Panc1 (cell line): ENCODE measurements at places on chromosomes 1 and 21. TPM values are rescaled to one million over a fixed set of nuclear protein-coding genes. Genes with fewer than 3 reads are reported as not detected.

Gene GNG12
- 70.0 TPM for total RNA-seq

DNA sequence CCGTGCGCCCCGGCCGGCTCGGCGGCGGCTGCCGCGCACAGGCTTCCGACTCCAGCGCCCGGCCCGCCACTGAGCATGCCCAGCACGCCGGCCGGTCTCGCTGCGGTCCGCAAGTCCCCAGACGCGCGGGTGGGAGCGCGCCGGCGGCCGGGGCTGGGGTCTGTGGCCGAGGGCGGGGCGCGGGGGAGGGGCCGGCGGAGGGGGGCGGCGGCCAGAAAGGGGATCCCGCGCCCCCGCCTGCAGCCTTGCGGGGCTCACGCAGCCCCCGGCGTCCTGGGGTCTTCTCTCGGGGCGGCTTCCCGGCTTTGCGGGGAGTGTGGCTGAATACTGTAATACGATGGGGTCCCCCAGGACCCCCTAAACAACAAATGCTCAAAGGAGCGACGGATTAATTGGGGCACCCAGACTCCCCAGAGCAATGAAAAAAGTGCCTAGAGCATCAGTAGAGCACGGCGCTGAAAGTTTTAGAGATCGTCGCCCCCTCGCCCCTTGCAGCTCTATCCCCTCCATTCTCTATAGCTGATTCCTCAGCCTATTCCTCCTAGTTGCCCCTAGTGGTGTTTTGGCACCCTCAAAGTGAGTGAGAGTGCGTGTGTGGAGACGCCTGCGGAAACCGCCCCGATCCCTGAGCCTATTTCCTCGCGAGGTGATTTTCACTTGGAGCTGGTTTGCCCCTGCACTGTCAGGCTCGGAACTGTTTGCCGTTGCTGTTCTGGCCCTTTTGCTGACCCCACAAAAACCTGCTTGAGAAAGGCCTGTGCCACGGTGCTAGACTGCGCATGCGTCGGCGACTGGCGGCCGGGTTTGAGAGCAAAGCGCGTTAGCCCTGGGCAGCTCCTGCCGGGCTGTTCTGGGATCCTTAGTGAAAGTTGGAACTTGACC, at the start of gene VAV3:
Gene VAV3, minus strand, starts transcription at position 71 of the 882 bp plus-strand sequence. CDS start 311 bp downstream, outside the sequence.
- peak within 1 kb of the TSS; percentile 19; the same call in 1 of the 2 replicates for H3K4me3 ChIP-seq
- H3K36me3 ChIP-seq, result no peaks in the 10 kb centered on the region
- H3K27ac ChIP-seq, result no peak within 1 kb of the TSS
- peaks cover 10% of the 10 kb centered on the region; the same call in 1 of the 2 replicates for H3K27me3 ChIP-seq

Gene CATSPER4
- total RNA-seq, result not detected

Gene NBPF15
- 68.3 TPM for total RNA-seq

- no peak overlapping the region for H3K27ac ChIP-seq
- H3K4me3 ChIP-seq, result no peak overlapping the region
- H3K36me3 ChIP-seq, result no peaks in the 10 kb centered on the region
- no peak for DNase-seq
These were observed 30.1 kb downstream of the UMODL1 start for GRCh38 chr21:42101246-42101645.

- H3K27me3 ChIP-seq, result no peaks in the 10 kb centered on the region
- DNase-seq, result no peak
- H3K4me1 ChIP-seq, result no peaks in the 10 kb centered on the region
- no peak overlapping the region for H3K27ac ChIP-seq
- H3K36me3 ChIP-seq, result peaks cover 7% of the 10 kb centered on the region
These were observed 15.1 kb downstream of the WDR4 start for GRCh38 chr21:42864286-42864685.

- H3K36me3 ChIP-seq, result no peaks in the 10 kb centered on the region
- H3K27me3 ChIP-seq, result peaks cover 12% of the 10 kb centered on the region
- no peak overlapping the region for H3K27ac ChIP-seq
- no peak for DNase-seq
- 0 out of 2 replicates have a peak overlapping the region, but pooled peaks have one; percentile 11 for H3K4me3 ChIP-seq
- no peaks in the 10 kb centered on the region for H3K4me1 ChIP-seq
These were observed 666 bp upstream of the BEND5 start for GRCh38 chr1:48777219-48777895.

Gene CFHR3
- not detected for total RNA-seq

- H3K27me3 ChIP-seq, result no peaks in the 10 kb centered on the region
- no peaks in the 10 kb centered on the region for H3K36me3 ChIP-seq
- DNase-seq, result no peak
- no peak overlapping the region for H3K4me3 ChIP-seq
These were observed 73.5 kb downstream of the NOS1AP start for GRCh38 chr1:162142968-162143367.

DNA sequence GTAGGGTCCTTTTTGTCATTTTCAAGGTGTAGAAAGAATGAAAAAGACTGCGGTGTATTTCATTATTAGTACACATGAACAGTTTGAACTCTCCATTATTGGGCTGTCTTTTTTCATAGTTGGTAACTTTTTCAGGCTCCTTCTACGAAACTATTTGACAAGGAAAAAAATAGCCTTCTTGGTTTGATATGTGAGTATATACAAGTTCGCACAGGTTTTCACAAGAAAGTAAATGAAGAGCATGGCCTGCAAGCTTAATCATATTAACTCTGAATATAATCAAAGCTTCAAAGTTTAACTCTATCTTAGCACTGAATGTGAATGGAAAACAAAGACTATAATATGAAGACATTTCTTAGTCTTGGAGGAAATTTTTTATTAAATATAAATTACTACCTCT, 290.0 kb upstream of the ADGRL2 start:
- H3K27ac ChIP-seq, result no peak overlapping the region
- H3K27me3 ChIP-seq, result no peaks in the 10 kb centered on the region
- no peak for DNase-seq

DNA sequence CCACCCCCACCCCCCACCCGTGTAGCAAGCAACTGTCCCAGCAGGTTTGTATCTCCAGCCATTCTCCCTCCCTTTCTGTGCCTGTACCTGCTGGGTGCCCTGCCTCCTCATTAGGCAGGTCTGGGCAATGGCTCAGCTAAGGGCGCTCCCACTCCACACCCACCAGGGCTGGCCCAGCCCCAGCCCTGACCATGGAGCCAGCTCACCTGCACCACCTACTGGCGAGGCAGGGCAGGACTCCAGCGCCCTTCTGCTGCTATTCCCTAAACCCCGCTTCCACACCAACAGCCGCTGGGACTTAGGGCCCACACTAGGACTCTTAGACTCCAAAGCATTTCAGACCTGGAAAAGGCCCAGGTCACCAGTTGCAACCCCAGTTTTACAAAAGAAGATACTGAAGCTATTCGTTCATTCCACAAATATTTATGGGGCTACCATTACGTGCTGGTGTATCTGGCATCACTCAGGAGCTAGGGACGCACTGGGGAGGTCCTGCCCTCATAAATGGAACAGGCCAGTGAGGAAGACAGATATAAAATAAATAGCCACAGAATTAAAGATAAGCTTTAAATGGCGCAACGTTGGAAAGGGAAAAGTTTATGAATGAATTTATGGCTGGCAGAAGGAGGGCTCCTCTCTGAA, 24.0 kb downstream of the PGLYRP3 start:
- H3K4me1 ChIP-seq, result no peaks in the 10 kb centered on the region
- peaks cover 14% of the 10 kb centered on the region for H3K27me3 ChIP-seq
- no peak overlapping the region for H3K27ac ChIP-seq
- H3K36me3 ChIP-seq, result no peaks in the 10 kb centered on the region

Gene KCNC4
- total RNA-seq, result 15.4 TPM

GRCh38 chr1:106889059-106889458, 167.4 kb upstream of the PRMT6 start:
- DNase-seq, result no peak
- no peak overlapping the region for H3K27ac ChIP-seq
- H3K36me3 ChIP-seq, result no peaks in the 10 kb centered on the region
- no peaks in the 10 kb centered on the region for H3K4me1 ChIP-seq

- peak overlapping the region; percentile 81 for H3K4me3 ChIP-seq
- H3K4me1 ChIP-seq, result peaks cover 64% of the 10 kb centered on the region
- peaks cover under 1% of the 10 kb centered on the region for H3K36me3 ChIP-seq
These were observed 627 bp downstream of the CERS2 start for GRCh38 chr1:150973836-150974579.

GRCh38 chr1:1304331-1305299, 3.1 kb downstream of the ACAP3 start:
- no peak overlapping the region for H3K4me3 ChIP-seq
- no peaks in the 10 kb centered on the region for H3K27me3 ChIP-seq
- no peak for DNase-seq
- H3K27ac ChIP-seq, result peak overlapping the region; percentile 59
- H3K4me1 ChIP-seq, result peaks cover 34% of the 10 kb centered on the region

DNA sequence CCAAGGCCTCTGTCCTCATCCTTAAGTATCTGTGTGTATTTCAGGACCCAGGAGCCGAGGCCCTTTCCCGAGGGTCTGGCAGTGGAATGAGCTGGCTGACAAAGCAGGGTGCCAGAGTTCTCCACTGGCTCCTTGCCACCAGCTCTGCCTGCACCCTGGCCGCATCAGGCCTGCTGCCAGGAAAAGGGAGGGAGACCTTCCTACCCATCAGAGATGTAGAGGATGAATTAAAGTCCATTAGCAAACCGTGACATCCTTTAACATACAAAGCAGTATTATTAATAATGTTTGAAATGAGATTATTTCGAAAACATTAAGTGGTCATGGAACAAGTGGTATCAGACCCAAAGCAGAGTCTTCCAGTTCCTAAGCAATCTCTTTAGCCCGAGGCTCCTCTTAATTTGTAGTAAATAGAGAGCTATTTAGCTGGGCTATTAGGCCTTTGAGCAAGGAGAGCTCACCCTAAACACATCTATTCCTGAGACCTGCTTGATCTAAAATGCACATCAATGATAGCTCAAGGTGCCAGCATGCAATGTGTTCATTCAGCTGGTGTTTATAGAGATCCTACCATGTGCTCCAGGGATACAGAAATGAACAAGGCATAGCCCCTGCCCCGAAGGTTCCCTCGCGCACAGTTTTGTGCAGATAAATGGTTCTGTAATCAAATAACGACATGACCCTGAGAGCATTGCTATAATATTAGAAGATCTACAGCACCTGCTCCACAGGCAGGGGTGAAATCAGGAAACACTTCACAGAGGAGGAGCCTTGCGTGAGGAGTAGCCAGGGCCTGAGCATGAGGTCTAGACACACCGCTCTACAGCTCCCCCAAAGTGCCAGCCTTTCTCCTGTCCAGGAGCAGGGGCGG, 44.0 kb downstream of the FAM163A start:
- DNase-seq, result no peak
- H3K27ac ChIP-seq, result no peak overlapping the region
- H3K4me1 ChIP-seq, result no peaks in the 10 kb centered on the region

DNA sequence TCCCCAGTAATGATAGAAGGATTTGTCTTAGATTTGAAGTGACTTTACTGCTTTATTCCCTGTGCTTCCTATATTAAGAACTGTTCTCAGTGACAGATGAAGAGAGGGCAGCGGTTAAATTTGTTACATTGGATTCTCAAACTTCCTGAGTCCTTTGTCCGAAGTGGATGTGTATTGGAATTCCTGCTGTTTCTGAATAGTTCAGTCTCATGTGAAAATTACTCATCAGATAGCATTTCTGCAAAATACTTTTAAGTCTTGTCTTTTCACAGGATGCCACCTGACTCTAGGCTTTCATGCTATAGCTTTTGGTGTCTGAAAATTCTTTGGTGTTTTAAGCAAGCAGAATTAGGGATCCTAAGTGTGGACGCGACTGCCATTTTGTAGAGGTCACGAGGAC, 83.6 kb downstream of the PRDM2 start:
- H3K27ac ChIP-seq, result no peak overlapping the region
- no peak for DNase-seq
- no peaks in the 10 kb centered on the region for H3K4me1 ChIP-seq
- H3K4me3 ChIP-seq, result no peak overlapping the region

DNA sequence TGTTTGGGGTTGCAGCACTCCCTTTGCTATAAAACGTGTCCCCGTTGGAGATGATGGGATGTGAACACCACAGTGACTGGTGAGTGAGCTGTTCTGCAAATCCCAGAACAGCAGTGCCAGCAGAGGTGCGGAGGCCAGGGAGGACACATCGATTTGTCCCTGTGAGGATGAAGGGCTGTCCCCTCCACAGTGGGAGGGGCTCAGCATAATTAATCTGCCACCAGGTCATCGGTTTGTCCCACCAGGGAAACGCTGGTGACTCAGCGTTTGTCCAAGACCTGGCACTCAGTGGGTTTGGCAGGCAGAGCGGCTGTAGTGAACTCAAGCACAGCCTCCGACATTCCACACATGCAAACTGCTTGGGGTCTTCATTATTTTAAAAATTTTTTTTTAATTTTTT, 22.8 kb upstream of the PDE9A start:
- H3K27me3 ChIP-seq, result no peaks in the 10 kb centered on the region
- no peak overlapping the region for H3K4me3 ChIP-seq
- H3K27ac ChIP-seq, result no peak overlapping the region

- no peaks in the 10 kb centered on the region for H3K4me1 ChIP-seq
- H3K27me3 ChIP-seq, result no peaks in the 10 kb centered on the region
- no peak for DNase-seq
- H3K4me3 ChIP-seq, result no peak overlapping the region
These were observed 6.3 kb upstream of the POU3F1 start for GRCh38 chr1:38052750-38053415.

DNA sequence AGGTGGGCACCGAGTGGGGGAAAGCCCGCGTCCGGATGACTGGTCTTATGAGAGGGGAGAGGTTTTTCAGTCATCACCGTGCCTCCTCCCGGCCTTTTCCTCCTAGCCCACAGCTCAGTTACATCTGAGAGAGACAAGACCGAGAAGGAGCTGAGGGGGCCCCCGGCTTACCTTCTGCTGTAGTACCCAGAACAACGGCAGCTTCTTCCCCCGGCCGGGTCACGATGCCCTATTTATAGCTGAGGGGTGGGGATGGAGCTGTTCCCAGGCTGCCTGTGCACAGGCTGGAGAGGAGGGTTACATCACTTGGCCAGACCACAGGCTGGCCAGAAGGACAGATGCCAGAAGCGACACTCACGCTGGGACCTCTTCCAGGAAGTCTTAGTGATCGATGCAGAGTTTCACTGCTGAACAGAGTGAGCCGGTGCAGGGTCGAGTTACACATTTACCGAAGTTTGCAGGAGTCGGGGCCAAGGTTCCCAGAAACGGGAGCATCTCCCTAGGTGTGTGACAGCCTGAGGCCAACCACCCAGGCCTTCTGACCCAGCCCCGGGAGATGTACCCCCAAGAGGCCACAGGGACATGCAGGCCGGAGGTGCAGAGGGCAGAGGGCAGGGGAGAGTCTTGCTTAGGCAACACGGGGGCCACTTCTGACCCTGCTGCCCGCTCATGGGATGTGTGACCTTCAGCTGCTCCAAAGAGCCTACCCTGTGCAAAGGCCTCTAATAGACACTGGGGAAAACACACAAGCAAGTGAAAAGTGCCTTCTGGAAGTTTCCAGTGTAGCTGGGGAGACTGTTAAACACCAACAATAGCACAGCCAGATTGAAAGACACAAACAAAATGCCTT, at the start of gene AGT:
Gene AGT, minus strand, starts transcription at position 208 of the 850 bp plus-strand sequence. CDS start 3,299 bp downstream, outside the sequence.
- no peaks in the 10 kb centered on the region for H3K4me1 ChIP-seq
- no peak for DNase-seq
- no peak within 1 kb of the TSS for H3K4me3 ChIP-seq
- H3K36me3 ChIP-seq, result no peaks in the 10 kb centered on the region
- H3K27me3 ChIP-seq, result no peaks in the 10 kb centered on the region; the same call in 1 of the 2 replicates

Gene HSD3B2
- total RNA-seq, result 1.2 TPM

DNA sequence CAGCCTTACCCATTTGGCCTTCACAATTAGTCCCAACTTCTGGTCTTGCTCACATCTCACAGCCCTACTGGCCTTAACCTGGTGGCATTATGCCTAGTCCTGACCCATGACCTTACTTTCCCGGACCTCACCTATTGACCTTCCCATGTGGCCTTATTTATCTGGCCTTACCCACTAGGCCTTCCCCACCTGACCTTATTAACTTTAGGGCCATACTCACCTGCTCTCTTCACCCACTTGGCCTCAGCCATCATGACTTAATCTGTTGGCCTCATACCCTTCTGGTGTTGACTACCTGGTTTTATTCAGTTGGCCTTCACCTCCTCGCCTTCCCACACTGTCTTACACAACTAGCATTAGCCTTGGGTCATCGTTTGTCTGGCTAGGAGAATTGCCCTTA, 35.7 kb downstream of the EXOC8 start:
- no peak for DNase-seq
- no peaks in the 10 kb centered on the region for H3K27me3 ChIP-seq
- no peak overlapping the region for H3K4me3 ChIP-seq
- H3K36me3 ChIP-seq, result no peaks in the 10 kb centered on the region
- H3K27ac ChIP-seq, result no peak overlapping the region
- H3K4me1 ChIP-seq, result no peaks in the 10 kb centered on the region
